Esophagus muscularis mucosa (tissue), 4 donors: ENCODE measurements at places on chromosomes 11 and 22. TPM values are rescaled to one million over a fixed set of nuclear protein-coding genes. Genes with fewer than 3 reads are reported as not detected.
A peak's percentile ranks its signal among the peaks of the same experiment; 100 is the strongest.

GRCh38 chr22:25666308-25666707 lies 75.7 kb upstream of the MYO18B start:
- peaks cover 21% of the 10 kb centered on the region for H3K4me1 ChIP-seq
- H3K27me3 ChIP-seq = no peaks in the 10 kb centered on the region
- H3K27ac ChIP-seq = no peak overlapping the region
- H3K36me3 ChIP-seq = no peaks in the 10 kb centered on the region
- no peak for DNase-seq

- no peaks in the 10 kb centered on the region for H3K36me3 ChIP-seq
- no peak for DNase-seq
- H3K4me3 ChIP-seq = no peak overlapping the region
- no peaks in the 10 kb centered on the region for H3K27me3 ChIP-seq
These were observed 595.4 kb upstream of the CHORDC1 start for GRCh38 chr11:90818196-90818745.

DNA sequence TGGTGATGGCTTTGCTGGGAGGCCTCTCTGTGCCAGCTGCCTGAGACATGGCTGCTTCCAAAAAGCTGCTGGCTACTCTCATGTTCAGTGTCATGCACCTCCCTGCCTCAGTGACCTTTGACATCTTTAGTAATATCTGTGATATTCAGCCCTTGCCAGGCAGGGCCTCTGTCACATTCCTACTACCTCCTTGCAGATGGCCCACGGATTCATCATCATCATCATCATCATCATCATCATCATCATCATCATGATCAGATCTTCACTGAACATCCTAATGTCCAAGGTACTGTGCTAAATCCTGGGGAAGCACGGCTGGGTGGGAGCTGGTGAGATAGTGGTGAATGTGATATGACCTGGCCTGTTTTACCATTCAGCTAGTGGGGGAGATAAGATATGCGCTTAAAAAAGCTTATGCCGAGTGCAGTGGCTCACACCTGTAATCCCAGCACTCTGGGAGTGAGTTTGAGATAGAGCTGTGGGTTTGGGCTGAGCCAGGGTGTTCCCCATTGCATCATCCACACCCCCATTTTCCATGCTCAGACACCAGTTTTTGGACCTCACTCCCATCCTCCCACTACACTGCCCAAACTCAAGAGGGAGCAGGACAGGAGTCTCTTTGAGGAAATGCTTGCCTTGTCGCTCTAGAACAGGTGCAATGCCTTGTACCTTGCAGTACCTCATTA lies 17.1 kb upstream of the TMPRSS13 start:
- H3K4me3 ChIP-seq = no peak overlapping the region
- H3K27me3 ChIP-seq = no peaks in the 10 kb centered on the region
- no peak overlapping the region for H3K27ac ChIP-seq
- H3K36me3 ChIP-seq = no peaks in the 10 kb centered on the region

- H3K4me1 ChIP-seq = no peaks in the 10 kb centered on the region
- H3K27ac ChIP-seq = no peak overlapping the region
- H3K27me3 ChIP-seq = no peaks in the 10 kb centered on the region
- H3K4me3 ChIP-seq = no peak overlapping the region
These were observed 59.1 kb upstream of the ANO5 start for GRCh38 chr11:22133776-22134175.

DNA sequence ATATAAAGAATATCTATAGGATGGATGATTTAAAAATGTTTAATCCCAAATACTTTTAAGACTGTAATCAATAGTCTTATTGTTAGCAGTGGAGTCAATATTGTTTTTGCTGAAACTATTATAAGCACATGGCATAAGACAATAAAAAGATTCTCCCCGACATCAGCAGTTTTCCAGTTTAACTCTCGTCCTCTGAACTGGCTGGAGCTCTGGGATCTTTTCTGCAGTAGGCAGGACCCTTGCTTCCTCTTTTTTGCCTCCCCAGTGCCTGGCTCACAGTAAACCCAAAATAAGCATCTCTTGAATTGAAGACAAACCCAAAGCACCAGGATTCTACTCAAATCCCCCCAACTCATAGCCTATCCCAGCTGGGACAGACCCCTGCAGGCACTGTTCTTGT lies 32.9 kb downstream of the KCNJ1 start:
- H3K4me1 ChIP-seq = peaks cover 21% of the 10 kb centered on the region
- H3K4me3 ChIP-seq = no peak overlapping the region
- no peaks in the 10 kb centered on the region for H3K36me3 ChIP-seq
- DNase-seq = no peak
- H3K27ac ChIP-seq = no peak overlapping the region

DNA sequence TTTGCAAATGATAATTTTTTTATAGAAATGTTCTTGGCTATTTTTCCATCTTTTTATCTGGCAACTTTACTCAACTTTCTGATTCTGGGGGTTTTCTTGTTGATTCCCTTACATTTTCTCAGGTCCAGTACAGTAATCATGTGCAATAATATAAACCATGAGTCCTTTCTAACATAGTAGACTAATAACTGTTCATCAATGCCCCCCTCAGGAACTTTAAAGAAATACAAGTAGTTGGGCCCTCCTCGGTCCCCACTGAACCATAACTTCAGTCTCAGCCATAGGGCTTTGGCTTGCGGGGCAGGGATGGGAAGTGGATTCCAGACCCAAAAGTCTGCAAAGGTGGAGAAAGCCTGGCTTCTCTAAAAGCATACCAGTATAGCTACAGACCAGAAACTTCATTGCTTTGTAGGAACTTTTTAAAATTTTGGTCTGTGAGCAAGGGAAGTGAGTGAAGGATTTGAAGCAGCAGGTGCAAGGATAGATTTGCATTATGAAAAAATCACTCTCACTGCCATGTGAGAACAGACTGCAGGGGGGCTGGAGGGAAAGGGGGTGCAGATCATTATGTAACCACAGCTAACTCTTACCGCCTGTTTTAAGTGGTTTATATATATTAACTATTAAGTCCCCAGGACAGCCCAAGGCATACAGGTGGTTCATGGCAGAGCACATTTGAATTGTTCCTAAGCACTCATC lies 10.4 kb upstream of the TUB start:
- no peak for DNase-seq
- no peaks in the 10 kb centered on the region for H3K27me3 ChIP-seq
- no peaks in the 10 kb centered on the region for H3K36me3 ChIP-seq

Gene KDM4D
- total RNA-seq = 0.46 TPM

- H3K4me1 ChIP-seq = no peaks in the 10 kb centered on the region
- H3K27ac ChIP-seq = no peak overlapping the region
- DNase-seq = no peak
- H3K4me3 ChIP-seq = no peak overlapping the region
- no peaks in the 10 kb centered on the region for H3K36me3 ChIP-seq
- H3K27me3 ChIP-seq = peaks cover 9% of the 10 kb centered on the region
These were observed 1.4 kb upstream of the MUC2 start for GRCh38 chr11:1073261-1073724.

- H3K36me3 ChIP-seq = no peaks in the 10 kb centered on the region
- H3K4me3 ChIP-seq = no peak overlapping the region
- no peaks in the 10 kb centered on the region for H3K4me1 ChIP-seq
- H3K27ac ChIP-seq = no peak overlapping the region
These were observed 93.4 kb downstream of the SHANK2 start for GRCh38 chr11:71158936-71159335.

GRCh38 chr11:74956397-74957015 lies 7.4 kb downstream of the SPCS2 start:
- peaks cover 47% of the 10 kb centered on the region for H3K4me1 ChIP-seq
- peak overlapping the region; percentile 2 for H3K27ac ChIP-seq
- DNase-seq = no peak
- no peaks in the 10 kb centered on the region for H3K36me3 ChIP-seq
- no peaks in the 10 kb centered on the region for H3K27me3 ChIP-seq

- DNase-seq = no peak
- H3K4me3 ChIP-seq = peak overlapping the region; percentile 63
- H3K27me3 ChIP-seq = no peaks in the 10 kb centered on the region
- peaks cover 45% of the 10 kb centered on the region for H3K36me3 ChIP-seq
- peak overlapping the region; percentile 95 for H3K27ac ChIP-seq
- peaks cover 42% of the 10 kb centered on the region for H3K4me1 ChIP-seq
These were observed 2.5 kb downstream of the GNG3 start for GRCh38 chr11:62710001-62710345.

DNA sequence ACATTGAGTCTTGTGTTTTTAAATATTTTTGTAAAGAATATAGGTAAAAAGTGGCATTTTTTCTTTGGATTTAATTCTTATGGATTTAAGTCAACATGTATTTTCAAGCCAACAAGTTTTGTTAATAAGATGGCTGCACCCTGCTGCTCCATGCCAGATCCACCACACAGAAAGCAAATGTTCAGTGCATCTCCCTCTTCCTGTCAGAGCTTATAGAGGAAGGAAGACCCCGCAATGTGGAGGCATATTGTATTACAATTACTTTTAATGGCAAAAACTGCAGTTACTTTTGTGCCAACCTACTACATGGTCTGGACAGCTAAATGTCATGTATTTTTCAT lies 333 bp upstream of the CD3E start:
- H3K4me1 ChIP-seq = no peaks in the 10 kb centered on the region
- no peaks in the 10 kb centered on the region for H3K36me3 ChIP-seq
- no peak for DNase-seq
- no peak overlapping the region for H3K4me3 ChIP-seq
- no peak overlapping the region for H3K27ac ChIP-seq

Gene OR8D4
- not detected for total RNA-seq

DNA sequence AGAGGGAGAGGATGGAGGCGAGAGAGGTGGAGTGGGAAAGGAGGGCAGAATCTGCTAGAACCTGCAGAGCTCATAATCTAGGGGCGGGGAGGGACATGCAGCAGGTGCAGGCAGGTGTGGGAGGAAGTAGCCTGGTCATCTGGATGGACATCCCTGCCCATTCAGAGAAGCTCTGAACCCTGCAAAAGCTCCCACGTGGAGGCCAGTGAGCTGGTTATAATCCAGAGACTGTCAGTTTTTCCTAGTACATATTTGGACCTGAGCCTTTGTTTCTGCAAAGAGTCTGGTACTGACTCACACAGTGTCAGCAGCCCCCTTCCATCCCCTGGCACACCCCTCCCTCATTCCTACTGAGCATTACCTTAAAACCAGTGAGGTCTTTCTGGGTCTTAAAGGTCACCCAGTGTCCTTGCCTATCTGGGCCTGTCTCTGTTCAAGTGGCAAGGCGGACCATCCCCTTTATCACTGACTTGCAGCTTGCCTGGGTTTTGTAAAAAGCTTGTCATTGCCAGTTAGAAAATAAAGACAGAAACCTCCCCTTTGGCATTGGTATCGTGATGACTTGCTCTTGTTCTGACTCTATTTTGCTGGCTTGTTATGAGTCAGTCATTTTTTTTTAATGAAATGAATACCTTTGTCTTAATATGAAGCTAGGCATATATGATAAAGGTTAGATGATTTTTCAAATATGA lies 26.1 kb downstream of the PTPRJ start:
- H3K27ac ChIP-seq = no peak overlapping the region
- H3K4me3 ChIP-seq = no peak overlapping the region
- no peak for DNase-seq
